Activated CD8-positive, alpha-beta memory T cell treated with anti-CD3 and anti-CD28 coated beads for 1 hour (primary cell): ENCODE measurements at places on chromosomes 3 and 15.

DNA sequence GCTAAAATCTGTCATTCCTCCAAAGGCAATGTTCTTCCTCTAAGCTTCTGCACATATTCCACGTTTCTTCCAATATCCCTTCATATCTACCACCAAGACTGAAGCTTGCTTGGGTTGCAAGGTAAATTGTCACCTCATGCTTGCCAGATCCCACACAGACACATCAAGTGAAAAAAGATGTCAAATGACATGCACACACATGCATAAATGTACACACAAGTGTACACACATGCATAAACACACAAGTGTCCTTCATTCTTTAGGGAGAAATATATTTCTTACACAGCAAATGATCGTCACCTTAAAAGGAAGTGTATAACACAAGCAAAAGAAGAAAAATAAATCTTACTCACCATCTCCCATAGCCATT lies 59.4 kb downstream of the CLASP2 start:
- DNase-seq, result no peak

DNA sequence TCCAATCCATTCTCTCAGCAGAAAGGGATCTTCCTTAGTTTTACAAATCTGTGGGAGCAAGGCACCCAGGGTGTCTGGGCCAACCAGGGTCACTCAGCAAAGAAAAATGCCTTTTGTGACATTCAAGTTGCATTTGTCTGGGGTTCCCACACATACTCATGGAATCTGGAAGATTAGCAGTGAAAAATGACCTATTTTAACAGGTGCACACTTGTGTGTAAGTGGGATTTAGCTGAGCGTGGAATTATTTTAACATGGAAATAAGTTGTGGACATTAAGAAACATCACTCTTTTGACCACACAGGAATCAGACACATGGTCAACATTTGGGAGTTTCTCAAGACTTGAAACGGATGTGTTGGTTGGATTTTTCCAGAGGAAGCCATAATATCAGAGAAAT lies 234.9 kb downstream of the OPA1 start:
- no peak for DNase-seq

DNA sequence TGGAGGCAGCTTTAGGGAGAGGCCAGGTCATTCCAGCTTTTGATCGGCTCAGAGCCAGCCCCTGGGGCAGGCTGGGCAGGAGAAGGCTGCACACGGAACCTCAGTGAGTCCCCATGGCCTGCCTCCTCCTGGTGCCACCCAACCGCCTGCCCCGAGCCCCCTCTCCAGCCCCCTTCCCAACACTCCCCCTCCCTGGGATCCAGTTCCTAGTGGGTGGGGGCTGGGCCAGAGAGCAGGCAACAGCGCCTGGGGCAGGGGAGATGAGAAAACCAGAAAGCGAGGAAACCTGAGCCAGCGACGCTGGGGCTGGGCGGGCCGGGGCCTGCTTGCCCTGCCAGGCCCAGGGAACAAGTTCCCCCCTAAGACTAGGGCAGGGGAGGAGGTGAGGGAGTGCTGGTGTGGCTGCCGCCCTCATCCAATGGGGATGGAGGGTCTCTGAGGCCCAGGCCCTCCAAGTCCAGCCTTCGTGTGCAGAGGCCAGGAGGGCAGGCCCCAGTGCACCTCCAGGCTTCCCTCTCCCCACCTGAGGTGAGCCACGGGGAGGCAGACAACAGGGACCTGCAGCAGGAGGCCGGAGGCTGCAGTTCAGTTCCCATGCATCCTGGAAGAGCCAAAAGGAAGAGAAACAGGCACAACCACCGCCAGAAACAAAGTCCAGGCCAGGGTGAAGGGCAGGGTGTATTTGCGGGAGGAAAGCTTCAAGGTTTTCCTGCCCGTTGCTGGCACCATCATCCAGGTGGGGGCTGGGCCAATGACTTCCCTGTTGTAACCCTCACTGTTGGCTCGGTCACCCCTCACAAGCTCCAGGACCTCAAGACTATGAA lies 4.0 kb upstream of the SEMA3F start:
- DNase-seq, result no peak

GRCh38 chr3:20137647-20138046 lies 48.4 kb downstream of the SGO1 start:
- DNase-seq, result no peak

GRCh38 chr3:150703299-150703755 lies 393 bp downstream of the ERICH6 start:
- DNase-seq, result no peak

DNA sequence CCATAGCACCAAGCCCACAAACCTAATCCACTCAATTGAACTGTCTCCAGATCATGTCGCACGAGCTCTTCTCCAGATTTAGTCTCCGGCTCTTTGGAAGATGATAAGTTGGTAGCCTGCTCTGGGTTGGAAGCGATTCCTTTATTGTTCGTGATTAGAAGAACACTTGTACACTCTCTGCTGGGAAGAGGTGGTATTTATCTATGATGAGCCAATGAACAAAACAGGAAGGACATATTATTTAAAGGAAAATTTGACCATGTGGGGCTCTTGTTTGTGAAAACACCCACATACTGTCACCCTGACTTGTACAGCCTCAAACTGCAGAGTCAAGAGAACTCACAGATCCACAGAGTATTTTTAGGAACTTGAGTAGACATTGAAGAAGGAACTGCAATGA lies 54.4 kb downstream of the MYZAP start:
- no peak for DNase-seq

DNA sequence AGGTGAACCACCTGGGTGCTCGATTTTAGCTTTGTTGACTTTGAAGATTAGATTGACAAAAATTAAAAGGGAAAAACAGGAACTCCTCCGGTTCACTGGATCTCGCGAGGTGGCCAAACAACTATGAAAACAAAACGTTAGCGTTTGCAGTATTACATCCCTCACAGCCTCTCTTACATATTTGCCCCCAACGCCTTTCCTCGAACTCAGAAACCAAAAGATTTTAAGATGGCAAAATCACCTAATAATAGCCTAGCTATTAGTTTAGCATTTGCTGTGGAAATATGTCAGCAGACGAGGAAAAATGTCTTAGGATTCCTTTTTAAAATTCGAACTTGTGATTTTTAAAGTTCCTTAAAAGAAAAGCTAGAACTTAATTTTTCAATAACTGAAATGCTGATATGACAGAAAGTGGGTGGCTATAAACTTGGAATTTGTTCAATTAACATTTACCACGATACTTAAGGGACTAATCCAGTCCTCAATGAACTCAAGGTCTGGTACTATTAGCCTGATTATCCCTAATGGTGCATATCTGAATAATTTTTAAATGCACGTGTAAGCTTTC lies 491 bp upstream of the SENP7 start:
- no peak for DNase-seq

GRCh38 chr3:18201315-18201714 lies 223.8 kb downstream of the SATB1 start:
- no peak for DNase-seq

GRCh38 chr3:181484026-181484425 lies 227.7 kb upstream of the SOX2 start:
- no peak for DNase-seq

DNA sequence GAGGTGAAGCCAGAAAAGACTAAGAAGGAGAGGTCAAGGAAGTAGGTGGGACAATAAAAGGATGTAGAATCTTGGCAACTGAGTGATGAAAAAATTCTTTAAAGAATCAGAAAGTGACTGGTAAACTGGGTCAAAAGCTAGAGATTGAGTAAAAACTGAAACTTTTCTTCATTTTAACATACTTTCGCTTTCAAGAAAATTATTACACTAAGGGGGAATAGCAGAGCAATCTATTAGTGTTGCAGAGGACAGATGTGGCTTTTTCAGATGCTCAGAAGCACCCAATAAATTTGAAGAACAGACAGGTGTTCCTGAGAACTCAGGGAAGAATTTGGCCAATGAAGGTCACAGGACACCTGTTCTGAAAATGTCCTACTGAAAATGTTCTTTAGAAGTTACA lies 805.4 kb upstream of the ALCAM start:
- no peak for DNase-seq
